ENCODE measurements at places on chromosomes 7 and 10.

GRCh38 chr7:41134300-41135255 lies 568.3 kb downstream of the INHBA start:
- DNase-seq, result no peak

GRCh38 chr7:98836811-98837629 lies 32.8 kb downstream of the TMEM130 start:
- no peak for DNase-seq

DNA sequence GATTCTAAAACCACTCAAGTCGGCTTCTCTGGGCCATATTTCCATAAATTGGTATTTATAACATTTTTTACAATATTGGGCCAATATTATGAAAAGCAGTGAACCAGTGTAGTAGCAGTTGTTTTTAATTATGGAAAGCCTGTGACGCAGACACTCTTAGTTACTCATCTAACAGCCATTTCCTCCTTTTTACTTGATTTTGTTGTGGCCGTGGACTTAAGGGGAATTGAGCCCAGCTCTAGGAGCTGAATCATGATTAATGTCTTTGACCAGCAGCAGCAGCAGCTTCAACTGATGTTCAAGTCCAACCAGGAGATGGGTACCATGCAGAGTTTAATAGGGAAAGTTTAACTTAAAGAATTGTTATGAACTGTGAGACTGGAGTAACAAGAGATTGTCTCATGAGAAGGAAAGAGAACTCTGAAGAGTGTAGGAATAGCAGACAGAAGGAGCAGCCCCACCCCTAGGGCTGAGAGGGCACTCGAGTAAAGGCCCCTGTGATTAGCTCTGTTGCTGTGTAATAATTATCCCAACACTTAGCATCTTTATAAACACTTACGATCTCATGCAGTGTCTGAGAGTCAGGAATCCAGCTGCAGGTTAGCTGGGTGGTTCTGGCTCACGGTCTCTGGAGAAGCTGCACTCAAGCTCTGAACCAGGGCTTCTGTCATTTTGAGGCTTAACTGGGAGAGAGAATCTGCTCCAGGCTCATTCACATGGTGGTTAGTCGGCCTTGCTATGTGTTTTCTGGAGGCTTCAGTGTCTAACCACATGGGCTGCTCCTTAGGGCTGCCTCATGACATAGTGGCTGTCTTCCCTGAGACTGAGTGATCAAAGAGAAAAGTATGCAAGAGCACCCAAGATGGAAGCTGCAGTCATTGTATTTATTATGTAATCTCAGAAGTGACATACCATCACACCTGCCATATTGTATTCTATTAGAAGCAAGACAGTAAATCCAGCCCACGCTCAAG lies 4.6 kb downstream of the LANCL2 start:
- DNase-seq, result no peak

DNA sequence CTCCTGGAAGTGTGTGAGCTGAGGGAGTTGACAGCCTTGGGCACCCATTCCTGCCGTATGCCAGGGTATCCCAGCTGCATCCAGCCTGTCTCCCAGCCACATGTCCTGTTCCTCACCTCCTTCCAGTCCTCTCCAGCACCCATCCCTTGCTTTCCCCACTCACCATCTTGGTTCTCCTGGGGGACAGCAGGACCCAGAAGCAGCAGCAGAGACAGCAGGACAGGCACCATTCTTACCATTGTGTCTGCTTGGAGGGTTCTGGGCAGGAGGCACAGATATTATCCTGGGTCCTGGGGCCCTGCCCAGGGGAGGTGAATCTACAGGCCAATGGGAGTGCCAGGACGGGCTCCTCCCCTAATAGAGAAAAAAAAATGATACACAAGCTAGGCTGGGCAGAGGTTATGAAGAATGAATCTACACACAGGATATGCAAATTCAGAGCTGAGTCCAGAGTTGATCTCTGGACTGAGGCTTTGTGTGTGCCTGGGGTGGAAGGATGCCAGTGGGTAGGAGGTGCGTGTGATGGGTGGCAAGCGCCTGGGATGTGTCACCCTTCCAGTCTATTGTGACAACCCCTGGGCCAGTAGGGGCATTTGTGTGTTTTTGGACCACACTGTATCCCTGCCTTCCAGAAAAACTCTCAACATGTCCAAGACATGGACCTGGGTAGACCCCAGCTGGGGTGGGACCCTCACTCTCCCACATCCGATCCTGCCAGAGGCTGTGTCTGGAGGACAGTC lies at the start of gene AZGP1:
Gene AZGP1 (minus strand): TSS at position 250 of the 740 bp plus-strand sequence. CDS start 11 bp downstream, at position 239.
- no peak for DNase-seq

- no peak for DNase-seq
Observed at GRCh38 chr7:150401424-150401790, 22.3 kb downstream of the ZNF775 start.

GRCh38 chr7:47809387-47809786 lies 138.9 kb downstream of the PKD1L1 start:
- DNase-seq, result no peak

DNA sequence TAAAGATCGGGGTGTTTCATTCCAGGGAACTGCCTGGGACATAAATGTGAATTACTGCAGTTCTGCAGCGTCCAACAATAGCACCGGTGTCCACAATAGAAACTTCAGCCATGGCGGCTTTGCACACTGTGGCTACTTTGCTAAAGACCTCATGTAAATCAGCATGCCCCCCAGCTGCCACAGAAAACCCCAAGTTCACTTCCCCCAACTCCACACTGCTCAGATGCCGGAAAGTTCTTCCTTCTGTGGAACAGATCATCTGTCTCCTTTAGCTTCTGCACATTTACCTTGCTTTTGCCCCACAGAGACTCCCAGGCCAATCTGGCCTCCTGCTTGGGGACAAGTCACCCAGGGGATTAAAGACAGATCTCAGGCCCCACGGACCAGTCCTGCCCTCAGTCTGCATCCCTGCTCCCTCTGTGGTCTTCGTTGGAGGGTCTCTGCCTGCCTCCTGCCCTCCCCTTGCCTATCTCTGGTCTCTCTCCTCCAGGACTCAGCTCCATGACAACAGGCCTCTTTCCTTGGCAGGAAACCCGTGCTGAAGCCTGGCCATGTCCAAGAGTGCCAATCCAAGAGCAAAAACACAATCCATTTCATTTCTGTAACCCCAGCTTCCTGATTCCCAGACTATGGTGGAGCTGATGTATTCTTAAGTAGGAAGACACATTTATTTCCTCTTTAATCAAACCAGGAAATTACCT lies 403.2 kb downstream of the RPS24 start:
- DNase-seq, result peak; percentile 74

DNA sequence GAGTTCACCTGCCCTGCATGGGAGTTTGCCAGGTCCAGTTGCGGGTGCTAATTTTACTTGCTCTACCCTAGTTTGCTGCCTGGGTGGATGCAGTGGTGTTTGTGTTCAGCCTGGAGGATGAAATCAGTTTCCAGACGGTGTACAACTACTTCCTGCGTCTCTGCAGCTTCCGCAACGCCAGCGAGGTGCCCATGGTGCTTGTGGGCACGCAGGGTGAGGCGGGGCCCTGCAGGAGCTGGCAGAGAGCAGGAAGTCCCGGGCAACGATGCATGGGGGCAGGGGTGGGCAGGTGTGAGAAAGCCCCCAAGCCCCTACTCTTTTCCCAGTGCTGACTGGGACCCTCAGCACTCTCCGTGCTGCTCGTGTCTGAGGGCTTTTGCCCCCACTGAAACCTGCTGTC lies 31.3 kb downstream of the AGAP3 start:
- DNase-seq, result no peak

GRCh38 chr10:87702260-87702972 lies 42.7 kb downstream of the PAPSS2 start:
- DNase-seq, result no peak

GRCh38 chr7:112147793-112148361 lies 58.3 kb downstream of the DOCK4 start:
- DNase-seq, result no peak

GRCh38 chr10:70492786-70493659 lies 14.5 kb downstream of the PALD1 start:
- no peak for DNase-seq

DNA sequence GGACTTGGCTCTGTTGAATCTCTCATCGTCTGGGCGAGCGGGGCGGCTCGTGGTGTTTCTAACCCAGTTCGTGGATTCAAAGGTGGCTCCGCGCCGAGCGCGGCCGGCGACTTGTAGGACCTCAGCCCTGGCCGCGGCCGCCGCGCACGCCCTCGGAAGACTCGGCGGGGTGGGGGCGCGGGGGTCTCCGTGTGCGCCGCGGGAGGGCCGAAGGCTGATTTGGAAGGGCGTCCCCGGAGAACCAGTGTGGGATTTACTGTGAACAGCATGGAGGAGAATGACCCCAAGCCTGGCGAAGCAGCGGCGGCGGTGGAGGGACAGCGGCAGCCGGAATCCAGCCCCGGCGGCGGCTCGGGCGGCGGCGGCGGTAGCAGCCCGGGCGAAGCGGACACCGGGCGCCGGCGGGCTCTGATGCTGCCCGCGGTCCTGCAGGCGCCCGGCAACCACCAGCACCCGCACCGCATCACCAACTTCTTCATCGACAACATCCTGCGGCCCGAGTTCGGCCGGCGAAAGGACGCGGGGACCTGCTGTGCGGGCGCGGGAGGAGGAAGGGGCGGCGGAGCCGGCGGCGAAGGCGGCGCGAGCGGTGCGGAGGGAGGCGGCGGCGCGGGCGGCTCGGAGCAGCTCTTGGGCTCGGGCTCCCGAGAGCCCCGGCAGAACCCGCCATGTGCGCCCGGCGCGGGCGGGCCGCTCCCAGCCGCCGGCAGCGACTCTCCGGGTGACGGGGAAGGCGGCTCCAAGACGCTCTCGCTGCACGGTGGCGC lies at the start of gene EN2:
Gene EN2 (plus strand): TSS at position 19 of the 767 bp plus-strand sequence. CDS start 249 bp downstream, at position 268.
- DNase-seq, result no peak

DNA sequence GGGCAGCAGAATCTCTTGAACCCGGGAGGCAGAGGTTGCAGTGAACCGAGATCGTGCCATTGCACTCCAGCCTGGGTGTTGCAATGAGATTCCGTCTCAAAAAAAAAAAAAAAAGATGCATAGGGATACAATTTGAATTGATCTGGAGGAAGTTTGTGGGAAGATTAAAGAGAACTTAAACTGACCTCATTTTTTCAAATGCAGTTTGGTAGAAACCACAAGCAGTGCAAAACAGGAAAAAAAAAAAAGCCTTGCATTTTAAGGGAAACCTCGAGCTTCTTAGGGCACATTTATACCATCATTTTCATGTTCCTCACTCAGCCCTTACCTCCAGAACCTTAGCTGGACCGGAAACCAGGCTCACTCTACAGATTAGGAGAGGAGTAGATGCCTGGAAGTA lies 2.8 kb downstream of the KCTD7 start:
- DNase-seq, result no peak

GRCh38 chr7:33503014-33503413 lies 373.6 kb downstream of the BBS9 start:
- no peak for DNase-seq

- no peak for DNase-seq
Observed at GRCh38 chr7:42766782-42767423, 145.0 kb downstream of the C7orf25 start.

- DNase-seq, result no peak
Observed at GRCh38 chr7:23539494-23539907, 7.7 kb upstream of the TRA2A start.

GRCh38 chr7:734808-735207 lies 7.7 kb upstream of the PRKAR1B start:
- DNase-seq, result peak; percentile 55

DNA sequence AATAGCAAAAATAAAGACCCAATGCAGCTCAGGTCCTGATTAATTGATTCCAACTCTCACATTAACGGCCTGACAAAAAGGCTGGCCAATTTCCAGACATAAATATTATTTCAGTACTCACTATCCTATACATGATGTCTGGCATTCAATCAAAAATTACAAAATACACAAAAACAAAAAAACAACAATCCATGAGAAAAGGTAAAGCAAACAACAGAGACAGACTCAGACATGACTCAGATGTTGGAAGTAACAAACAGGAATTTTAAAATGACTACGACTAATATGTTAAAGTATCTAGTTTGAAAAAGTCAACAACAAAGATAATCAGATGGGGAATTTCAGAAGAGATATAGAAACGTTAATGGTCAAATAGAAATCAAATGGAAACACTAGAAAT lies 152.8 kb downstream of the AMPH start:
- no peak for DNase-seq

DNA sequence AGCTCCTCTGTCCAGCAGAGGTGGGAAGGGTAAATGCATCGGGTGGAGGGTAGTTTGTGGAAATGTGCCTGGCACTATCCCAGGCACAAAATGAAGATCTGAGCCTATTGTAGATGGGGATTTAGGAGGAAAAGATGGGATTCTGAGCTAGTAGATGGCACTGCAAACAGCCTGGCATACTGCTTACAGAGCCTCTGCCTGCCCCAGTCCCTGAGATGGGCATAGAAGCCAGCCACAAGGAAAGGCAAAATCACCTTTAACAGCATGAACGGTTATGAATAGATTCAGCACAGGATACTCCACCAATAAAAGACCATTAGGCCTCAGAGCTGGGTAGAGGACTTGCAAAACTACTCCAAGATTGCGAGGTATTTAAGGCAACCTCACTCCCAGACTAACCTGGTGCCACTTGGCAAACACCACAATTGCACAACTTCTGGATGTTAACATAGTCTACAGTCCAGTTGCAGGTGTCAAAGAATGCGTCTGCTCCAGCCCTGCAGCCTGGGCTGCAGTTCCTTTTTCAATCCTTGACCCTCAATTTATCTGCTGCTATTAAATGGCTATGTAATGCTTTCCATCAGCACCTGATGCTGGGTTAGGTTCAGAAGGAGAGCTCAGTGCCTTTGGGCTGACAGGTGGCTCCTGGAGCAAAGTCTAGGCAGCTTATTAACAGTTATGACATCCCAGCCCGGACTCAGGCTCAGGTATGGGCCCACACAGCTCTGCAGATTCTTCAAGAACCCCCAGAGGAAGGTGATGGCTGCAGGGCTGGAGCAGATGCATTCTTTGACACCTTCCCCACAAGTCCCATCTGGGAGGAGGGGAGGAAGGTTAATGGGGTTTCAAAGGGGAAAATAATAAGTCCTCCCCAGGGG lies 34.0 kb downstream of the CDHR3 start:
- no peak for DNase-seq

GRCh38 chr10:78794736-78795455 lies 273.9 kb upstream of the ZMIZ1 start:
- peak; percentile 77 for DNase-seq

- peak; percentile 18 for DNase-seq
Observed at GRCh38 chr10:104332243-104333031, 5.8 kb downstream of the ITPRIP start.

- DNase-seq, result peak; percentile 85
Observed at GRCh38 chr10:92290076-92290836, 622 bp downstream of the CPEB3 start.

DNA sequence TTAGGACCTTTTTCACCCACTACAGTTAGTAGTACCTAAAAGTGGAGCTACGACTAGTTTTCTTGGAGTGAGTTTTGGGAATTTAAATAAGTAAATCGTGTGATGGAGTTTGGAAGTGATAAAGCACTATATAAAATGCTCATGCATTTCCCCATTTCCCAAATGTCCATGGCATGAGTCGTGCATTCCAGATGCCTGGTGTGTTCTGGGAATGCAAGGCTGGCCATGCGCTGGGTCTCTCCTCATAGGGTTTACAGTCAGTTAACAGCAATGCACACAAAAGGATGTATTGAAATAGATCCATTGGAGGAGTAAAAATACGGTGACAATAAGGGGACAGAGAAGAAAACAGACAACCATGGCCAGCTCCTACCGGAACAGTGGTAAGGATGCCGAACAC lies 149.8 kb downstream of the DPP6 start:
- no peak for DNase-seq
